ENCODE measurements at places on chromosomes 16 and 17. TPM values are rescaled to one million over a fixed set of nuclear protein-coding genes. Genes with fewer than 3 reads are reported as not detected.

DNA sequence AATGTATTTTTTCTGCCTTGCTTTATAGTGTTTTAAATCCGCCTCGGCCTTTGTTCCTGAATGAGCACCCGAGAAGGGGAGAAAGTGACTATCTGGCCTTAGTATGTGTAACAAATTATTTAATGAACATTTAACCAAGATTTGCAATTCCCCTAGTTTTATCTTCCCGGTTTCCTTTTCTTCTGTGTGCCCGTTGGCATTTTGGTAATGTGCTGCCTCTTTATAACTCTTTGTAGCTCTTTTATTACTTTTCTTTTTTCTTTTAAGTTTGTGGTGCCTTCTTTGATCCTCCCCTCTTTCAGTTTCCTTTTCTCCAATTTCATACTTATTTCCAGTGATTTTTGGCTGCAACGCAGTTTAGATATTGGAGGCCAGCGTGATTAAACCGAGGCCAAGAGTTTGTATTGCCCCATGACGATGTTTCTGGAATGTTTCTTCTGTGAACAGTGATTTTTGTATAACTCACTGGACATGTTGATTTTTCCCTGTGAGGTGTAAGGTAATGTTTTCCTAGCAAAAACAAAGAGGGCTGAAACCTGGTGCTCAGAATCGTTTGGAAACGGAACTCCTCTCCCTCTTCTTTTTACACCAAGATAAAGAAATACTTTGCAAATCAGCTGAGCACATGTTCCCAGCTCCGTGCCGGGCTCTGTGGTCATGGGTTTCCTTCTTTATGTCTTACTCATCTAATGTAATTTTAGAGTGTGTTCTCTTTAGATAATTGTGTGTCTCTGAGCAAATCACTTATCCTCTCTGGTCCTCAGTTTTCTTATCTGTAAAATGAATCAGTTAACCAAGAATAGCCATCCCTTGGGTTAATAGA, 344.3 kb downstream of the WWOX start:
- DNase-seq: peak; percentile 44

The KRTAP9-2 gene
- total RNA-seq: not detected

The TMEM235 gene
- total RNA-seq: not detected

DNA sequence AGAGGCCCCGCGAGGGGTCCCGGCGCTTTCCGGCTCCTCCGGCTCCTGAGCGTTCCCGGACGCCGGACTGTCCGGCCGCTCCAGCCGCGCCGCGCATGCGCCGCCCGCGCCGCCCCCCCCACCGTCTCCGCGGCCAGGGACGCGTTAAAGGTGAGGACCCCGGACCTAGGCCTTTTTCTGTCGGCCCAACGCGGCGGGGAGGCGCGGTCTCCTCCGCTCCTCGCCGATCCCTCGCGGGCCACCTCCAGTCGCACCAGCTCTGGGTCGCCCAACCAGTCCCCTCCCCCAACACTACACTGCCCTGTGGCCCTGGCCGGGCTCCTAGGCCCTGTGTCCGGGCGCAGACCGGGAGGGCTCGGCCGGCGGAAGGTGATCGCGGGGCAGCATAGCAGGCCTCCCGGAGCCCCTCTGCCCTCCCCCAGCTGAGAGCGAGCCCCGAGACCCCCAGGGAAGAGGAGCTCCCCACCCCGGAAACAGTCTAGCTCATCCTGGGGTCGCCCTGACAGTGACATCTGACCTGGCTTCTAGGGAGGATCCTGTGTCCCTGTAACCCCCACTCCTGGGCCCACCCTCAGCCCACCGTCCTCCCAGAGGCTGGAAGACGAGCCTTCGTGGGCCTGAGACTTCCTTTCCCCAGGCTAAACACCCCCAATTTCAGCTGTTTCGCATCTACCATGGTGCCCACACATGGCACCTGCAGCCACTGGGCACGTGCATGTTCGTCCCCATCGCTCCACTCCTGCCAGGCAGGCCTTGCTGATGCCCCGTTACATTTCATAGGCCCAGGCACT, 14.7 kb upstream of the BCAR1 start:
- peak; percentile 85 for DNase-seq

GRCh38 chr17:1144162-1144561, 35.6 kb downstream of the ABR start:
- DNase-seq: no peak

The COPZ2 gene
- not detected for total RNA-seq

GRCh38 chr17:4548061-4548461, 7.1 kb downstream of the MYBBP1A start:
- DNase-seq: no peak

DNA sequence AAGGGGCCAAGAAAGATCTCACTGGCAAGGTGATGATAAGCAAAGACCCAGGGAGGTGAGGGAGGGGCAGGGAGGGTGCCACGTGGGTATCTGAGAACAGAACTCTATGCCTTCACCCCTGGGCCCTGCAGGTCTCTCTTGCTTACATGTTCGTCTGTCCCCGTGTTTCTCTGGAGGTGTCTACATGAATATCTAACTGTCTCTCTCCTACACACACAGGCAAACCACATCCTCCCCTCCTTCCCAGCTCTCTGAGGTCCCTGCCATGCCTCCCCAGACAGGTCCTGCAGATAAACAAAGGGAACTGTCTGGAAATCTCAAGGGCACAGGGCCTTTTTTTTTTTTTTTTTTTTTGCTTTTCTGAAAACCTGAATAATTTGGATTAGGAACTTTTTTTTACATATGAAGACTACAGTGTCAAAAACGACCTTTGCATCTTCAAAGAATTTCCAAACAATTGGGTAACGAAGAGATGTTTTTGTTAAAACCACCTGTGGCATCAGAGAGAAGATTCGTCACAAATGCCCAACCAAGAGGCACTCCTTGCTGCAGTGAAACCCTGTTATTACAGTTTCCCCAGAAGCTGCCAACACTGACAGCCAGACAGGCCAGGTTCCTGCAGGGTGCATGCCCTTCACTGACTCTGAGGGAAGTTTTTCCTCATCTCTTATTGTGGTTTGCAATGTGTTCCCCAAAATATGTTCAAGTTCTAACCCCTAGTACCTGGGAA, 17.8 kb downstream of the PLLP start:
- no peak for DNase-seq

All from K562 (cell line).